Activated naive CD4-positive, alpha-beta T cell treated with anti-CD3 and anti-CD28 coated beads for 36 hours (primary cell): ENCODE measurements at places on chromosomes 4 and X. TPM values are rescaled to one million over a fixed set of nuclear protein-coding genes. Genes with fewer than 3 reads are reported as not detected.

The STAP1 gene
- total RNA-seq: 18.9 TPM

The REPS2 gene
- not detected for total RNA-seq

The PAGE2B gene
- 0.86 TPM for total RNA-seq

The SPARCL1 gene
- not detected for total RNA-seq

The SOX3 gene
- total RNA-seq: not detected

The PDGFC gene
- total RNA-seq: not detected

The PASD1 gene
- not detected for total RNA-seq

The PABPC1L2B gene
- total RNA-seq: not detected

DNA sequence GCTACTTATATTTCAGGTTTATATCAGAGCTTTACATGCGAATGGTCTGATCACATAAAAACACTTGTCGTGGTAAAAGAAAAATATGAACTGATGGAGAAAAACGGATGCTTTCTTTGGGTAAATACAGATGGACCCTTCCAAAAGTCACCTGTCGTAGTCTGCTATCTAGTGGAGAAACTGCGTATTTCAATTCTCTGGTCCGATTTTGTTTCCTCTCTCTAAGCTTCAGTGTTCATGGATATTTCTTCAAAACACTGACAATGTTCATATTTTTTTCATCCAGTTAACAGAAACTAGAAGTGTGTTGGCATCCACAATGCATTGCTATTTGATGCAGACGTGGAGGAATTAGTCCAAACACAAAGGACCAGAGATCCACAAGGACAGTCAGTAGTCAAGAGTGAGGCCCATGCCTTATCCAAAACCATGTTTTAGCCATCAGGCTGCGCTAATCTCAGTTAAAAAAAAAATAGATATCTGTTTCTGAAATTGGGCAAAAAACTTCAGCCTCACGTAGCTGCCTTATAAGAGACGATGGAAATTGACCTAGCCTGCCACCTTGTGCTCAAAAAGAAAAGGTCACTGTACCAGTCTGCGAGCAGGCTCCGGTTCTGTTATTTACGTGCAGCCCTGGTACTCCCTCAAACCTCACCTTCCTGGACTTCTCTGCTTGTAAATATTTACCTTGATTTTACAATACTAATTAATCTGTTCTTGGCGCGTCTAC is 16.0 kb downstream of the MEPE start:
- DNase-seq: peak; percentile 65
- H3K4me3 ChIP-seq: peak overlapping the region; percentile 28
- no peaks in the 10 kb centered on the region for H3K36me3 ChIP-seq
- peaks cover 22% of the 10 kb centered on the region for H3K27me3 ChIP-seq

DNA sequence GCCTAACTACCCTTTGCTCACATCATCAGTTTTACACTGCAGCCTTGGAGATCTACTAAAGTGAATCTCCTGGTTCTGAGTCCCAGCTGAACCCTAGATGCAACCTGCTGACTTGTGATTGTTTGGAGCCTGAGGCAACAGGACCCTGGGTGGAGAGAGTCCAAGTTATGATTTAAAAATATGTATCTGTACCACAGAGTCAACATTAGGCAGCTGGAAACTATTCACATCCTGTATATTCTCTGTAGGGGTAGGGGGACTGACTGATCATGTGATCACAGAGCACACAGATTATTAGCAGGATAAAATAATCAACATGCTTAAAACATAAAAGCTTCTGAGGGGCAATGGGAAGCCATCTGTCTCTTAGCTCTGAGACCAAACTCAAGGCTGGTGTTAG is 52.1 kb downstream of the CT47B1 start:
- no peaks in the 10 kb centered on the region for H3K4me1 ChIP-seq
- DNase-seq: no peak
- H3K27me3 ChIP-seq: no peaks in the 10 kb centered on the region
- no peaks in the 10 kb centered on the region for H3K36me3 ChIP-seq
- no peak overlapping the region for H3K27ac ChIP-seq

GRCh38 chr4:123790681-123791080 is 394.1 kb downstream of the SPRY1 start:
- H3K4me3 ChIP-seq: no peak overlapping the region
- no peaks in the 10 kb centered on the region for H3K27me3 ChIP-seq
- no peak overlapping the region for H3K27ac ChIP-seq
- DNase-seq: no peak
- no peaks in the 10 kb centered on the region for H3K4me1 ChIP-seq

GRCh38 chr4:40992472-40993295 is 221.7 kb downstream of the APBB2 start:
- H3K4me3 ChIP-seq: no peak overlapping the region
- no peak overlapping the region for H3K27ac ChIP-seq
- no peaks in the 10 kb centered on the region for H3K36me3 ChIP-seq
- H3K27me3 ChIP-seq: peaks cover 4% of the 10 kb centered on the region

DNA sequence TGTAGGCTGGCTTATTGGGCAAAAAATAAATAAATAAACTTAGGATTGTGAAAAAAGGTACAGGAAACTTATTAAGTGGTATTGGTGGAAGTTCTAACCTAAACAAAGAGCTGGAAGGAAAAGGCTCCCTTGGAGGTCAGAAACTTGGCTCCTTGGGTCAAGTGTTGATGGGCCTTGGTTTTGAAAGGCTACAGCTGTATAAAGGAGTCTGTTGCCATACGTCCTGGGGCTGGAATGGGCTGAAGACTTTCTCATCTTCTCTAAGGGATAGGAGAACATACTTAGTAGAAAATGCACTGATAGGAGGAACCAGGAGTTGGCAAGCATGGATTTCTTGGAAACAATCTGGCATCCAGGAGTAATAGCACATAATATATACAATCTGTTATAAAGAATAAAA is 56.6 kb downstream of the PDLIM5 start:
- DNase-seq: no peak
- peaks cover 13% of the 10 kb centered on the region for H3K4me1 ChIP-seq
- no peak overlapping the region for H3K4me3 ChIP-seq
- H3K36me3 ChIP-seq: peaks cover 7% of the 10 kb centered on the region
- peak overlapping the region; percentile 26 for H3K27ac ChIP-seq

DNA sequence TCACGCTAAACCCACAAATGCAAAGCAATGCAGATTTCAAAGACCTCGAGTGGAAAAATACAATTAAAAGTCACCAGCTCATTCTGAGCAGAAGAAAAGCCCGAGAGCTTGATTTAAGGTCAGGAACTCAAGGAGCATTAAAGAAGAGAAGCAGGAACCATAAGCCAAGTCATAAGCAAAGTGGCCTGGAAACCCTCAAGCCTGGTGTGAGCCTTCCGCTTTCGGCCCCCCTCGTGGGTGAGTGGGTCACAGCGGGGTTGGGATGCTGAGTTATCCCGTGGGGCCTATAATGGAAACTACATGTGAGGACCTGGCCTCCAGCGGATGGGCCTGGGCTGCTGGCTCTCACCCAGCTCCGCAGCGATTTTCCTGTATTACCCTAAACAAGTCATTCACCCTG is 504.3 kb downstream of the RAB28 start:
- DNase-seq: no peak
- H3K36me3 ChIP-seq: peaks cover 2% of the 10 kb centered on the region
- no peaks in the 10 kb centered on the region for H3K27me3 ChIP-seq
- no peaks in the 10 kb centered on the region for H3K4me1 ChIP-seq

DNA sequence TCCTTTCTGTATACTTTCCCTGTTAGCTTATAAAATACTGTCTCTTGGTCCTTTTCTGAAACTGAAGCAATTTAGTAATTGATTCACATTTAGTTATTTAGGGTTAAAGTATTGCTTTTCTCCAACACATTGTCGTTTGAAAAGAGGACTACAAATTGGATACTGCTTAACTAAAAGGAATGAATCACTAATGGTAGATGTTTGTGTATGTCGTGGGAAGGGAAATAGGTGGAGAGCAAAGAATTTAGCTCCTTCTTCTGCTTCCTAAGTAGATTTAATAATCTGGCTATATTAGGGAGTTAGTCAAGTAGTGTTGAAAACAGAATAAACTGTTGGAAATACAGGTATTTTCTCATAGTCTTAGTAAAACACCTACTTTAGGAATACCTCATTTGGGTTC is 27.9 kb downstream of the SLAIN2 start:
- H3K36me3 ChIP-seq: no peaks in the 10 kb centered on the region
- H3K4me3 ChIP-seq: no peak overlapping the region
- no peak overlapping the region for H3K27ac ChIP-seq
- no peak for DNase-seq
- H3K27me3 ChIP-seq: no peaks in the 10 kb centered on the region
- H3K4me1 ChIP-seq: peaks cover 45% of the 10 kb centered on the region

DNA sequence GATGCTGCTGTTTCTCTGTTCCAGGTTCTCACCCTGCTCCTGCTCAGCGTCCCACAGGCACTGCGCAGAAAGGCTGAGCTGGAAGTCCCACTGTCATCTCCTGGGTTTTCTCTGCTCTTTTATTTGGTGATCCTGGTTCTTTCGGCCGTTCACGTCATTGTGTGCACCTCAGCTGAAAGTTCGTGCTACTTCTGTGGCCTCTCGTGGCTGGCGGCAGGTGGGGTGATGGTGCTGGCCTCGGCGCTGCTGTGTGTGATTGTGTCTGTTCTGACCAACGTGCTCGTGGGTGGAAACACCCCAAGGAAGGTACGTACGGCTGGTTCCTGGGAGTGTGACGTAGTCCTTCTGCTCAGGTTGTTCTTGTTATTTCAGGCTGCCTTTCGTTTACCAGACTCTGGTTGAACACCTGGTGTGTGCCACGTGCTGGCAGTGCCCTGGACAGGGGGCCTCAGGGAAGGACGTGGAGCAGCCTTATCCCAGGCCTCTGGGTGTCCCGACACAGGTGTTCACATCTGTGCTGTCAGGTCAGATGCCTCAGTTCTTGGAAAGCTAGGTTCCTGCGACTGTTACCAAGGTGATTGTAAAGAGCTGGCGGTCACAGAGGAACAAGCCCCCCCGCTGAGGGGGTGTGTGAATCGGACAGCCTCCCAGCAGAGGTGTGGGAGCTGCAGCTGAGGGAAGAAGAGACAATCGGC is 22.8 kb downstream of the PIGG start:
- DNase-seq: no peak
- peaks cover 69% of the 10 kb centered on the region for H3K36me3 ChIP-seq
- H3K4me3 ChIP-seq: no peak overlapping the region
- H3K4me1 ChIP-seq: no peaks in the 10 kb centered on the region
- no peaks in the 10 kb centered on the region for H3K27me3 ChIP-seq
- no peak overlapping the region for H3K27ac ChIP-seq

- peak overlapping the region; percentile 98 for H3K27ac ChIP-seq
- peaks cover 31% of the 10 kb centered on the region for H3K4me1 ChIP-seq
- H3K4me3 ChIP-seq: peak overlapping the region; percentile 85
- DNase-seq: peak; percentile 88
- peaks cover 67% of the 10 kb centered on the region for H3K36me3 ChIP-seq
Observed at GRCh38 chr4:40199999-40200874, 3.4 kb downstream of the RHOH start.

GRCh38 chr4:54898656-54899340 is 226.6 kb downstream of the KDR start:
- DNase-seq: no peak
- no peak overlapping the region for H3K27ac ChIP-seq
- H3K27me3 ChIP-seq: no peaks in the 10 kb centered on the region
- no peak overlapping the region for H3K4me3 ChIP-seq

- no peak overlapping the region for H3K27ac ChIP-seq
- no peak overlapping the region for H3K4me3 ChIP-seq
- no peaks in the 10 kb centered on the region for H3K4me1 ChIP-seq
- no peaks in the 10 kb centered on the region for H3K36me3 ChIP-seq
- DNase-seq: no peak
Observed at GRCh38 chr4:25970691-25971432, 56.8 kb downstream of the SMIM20 start.

- DNase-seq: no peak
- H3K27ac ChIP-seq: no peak overlapping the region
- H3K4me1 ChIP-seq: no peaks in the 10 kb centered on the region
- H3K4me3 ChIP-seq: no peak overlapping the region
Observed at GRCh38 chrX:67100031-67100884, 443.6 kb upstream of the AR start.

DNA sequence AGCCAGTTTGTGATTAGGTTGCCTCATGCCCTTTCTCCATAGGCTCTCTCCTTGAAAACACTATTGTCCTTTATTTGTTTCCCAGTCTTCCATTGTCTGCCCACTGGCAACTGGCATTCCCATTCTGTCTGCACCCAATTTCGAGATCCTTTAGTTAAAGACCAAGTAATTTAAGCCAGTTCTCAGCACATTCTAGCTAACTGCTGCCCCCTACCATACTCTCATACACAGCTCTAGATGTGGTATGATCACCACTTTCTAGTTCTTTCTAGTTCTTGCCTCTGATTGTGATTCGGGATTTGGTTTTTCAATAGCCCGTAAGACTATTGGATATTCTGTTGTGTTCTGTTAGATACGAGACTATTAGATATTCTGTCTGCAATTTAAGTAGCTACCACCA is 135.8 kb upstream of the TRPC5 start:
- no peak for DNase-seq
- H3K4me3 ChIP-seq: no peak overlapping the region
- H3K4me1 ChIP-seq: no peaks in the 10 kb centered on the region
- H3K27me3 ChIP-seq: no peaks in the 10 kb centered on the region
- H3K27ac ChIP-seq: no peak overlapping the region

DNA sequence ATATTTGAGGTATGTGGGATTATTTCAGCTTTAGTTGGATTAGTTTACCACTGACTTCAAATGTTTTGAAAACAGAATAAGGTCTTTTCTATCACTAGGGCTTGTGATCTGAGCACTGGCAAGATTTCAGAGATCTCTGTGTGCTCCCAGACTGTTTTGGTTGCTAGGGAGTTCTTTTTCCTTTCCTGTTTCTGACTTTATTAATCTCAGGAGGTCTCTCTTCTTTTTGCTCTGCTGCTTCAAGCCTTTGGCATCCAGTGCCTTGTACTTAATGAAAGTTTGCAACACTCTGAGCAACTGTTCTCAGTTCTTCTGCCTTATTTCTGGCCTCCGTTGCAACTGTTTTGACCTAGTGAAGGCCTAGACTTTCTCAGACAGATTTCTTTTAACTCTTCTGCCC is 32.1 kb upstream of the PAQR3 start:
- no peak overlapping the region for H3K4me3 ChIP-seq
- no peaks in the 10 kb centered on the region for H3K4me1 ChIP-seq
- H3K27ac ChIP-seq: no peak overlapping the region
- DNase-seq: no peak

DNA sequence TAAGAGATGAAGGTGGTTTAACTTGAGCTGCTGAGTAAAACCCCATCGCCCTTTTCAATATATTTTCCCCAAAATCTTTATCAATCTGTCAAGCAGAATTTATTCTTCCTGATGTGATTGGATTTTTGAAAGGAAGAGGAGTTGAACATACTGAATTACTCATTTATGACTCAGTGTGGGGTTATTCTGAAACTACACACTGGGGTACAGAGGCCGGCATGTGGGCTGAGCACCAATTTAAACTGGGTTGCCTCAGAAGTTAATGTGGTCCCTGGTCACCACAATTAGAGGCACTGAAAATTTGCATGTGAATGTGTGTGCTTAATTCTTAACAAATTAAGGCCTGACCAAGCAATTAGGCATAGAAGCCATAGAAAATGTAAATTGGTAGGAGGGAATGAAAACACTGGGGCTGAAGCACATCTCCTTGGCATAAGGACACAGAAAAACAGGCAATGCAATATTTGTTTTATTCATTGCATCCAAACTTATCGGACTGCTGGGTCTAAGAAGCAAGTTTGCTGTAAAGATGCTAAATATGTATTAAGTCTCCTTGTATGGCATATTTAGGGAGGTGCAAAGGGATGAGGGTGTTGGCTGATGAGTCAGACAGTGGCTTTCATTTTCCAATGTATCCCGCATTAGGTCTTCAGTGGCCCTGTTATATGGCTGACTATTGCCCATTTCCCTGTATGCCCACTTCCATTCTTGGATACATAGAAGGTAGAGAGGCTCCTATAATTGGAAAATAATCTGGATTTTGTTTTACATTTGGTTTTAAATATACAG is 170.9 kb downstream of the IL15 start:
- no peak for DNase-seq
- no peak overlapping the region for H3K4me3 ChIP-seq
- H3K27ac ChIP-seq: no peak overlapping the region
- peaks cover 2% of the 10 kb centered on the region for H3K27me3 ChIP-seq
